Hematopoietic multipotent progenitor cell treated with erythropoietin and hydrocortisone succinate and interleukin-3 and kit ligand, for 6 days (in vitro differentiated cells): ENCODE measurements at places on chromosomes 7 and 10.

DNA sequence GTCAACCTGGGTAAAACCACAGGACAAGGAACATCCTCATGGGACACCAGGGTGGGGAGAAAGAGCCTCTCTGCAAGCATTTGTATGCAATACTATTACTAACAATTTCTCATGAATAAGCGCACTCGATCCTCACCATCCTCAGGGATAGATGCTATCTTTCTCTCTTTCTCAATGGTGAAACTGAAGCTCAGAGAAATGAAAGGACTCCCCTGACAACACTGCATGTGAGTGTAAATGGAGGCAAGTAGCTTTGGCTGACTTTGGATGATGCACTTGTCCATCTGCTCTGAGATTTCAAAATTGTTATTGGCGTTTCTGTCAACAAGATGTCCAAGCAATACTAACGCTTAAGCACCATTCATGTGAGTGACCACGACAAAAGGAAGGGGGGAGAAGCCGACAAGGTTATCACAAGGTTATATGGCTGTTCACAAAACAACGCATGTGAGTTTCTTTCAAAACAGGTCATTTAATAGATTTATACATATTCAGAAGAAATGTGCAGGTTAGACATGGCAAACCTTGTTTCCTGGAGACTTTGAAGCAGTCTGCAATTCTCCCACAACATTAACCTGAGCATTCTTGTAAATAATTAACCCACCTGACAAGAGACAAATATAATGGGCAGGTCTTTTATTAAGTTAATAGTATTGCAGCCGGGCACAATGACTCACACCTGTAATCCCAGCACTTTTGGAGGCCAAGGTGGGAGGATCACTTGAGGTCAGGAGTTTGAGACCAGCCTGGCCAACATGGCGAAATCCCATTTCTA, 54.0 kb downstream of the IFIT5 start:
- no peak for DNase-seq

DNA sequence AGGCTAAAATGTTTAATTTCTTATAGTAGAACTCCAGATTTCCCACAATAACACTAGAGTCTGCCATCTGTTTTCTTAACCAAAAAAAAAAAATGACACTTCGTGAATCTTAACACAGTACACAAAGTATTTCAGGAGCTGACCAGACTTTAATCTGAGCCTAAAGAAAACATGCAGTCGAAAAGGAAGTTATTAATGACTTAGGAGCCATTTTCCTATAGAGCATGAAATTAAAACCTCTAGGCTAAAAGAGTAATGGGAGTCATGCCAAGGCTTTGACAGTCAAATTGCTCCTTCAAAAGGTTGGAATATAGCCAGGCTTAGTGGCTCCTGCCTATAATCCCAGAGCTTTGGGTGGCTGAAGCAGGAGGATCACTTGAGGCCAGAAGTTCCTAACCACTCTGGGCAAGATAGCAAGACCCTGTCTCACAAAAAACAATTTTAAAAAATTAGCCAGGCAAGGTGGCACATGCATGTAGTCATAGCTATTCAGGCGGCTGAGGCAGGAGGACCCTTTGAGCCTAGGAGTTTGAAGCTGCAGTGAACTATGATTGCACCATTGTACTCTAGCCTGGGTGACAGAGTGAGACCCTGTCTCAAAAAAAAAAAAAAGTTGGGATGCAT, 13.6 kb downstream of the MICU1 start:
- DNase-seq = no peak

DNA sequence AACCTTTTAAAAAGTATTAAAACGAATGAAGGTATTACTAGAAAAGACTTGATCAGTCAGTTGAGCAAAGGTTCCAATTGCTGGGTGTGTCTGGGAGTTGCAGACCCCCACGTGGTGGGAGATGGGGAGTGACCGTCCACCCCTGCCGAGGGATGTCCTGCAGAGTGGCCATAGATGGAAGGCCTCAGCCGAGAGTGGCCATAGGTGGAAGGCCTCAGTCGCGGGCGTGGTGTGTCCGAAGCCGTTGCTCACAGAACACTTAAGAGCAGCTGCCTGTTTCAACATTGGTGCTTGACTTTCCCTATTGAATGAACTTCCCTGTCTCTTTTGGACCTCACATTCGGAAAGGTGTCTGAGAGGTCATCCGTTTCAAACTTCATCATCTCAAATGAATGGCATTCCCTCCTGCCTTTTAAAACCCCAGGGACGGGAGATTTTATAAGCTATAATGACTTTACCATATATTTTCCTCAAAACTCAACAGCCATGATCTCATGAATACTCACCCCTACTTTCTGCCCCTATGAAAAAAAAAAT, 69.4 kb downstream of the CAMK1D start:
- DNase-seq = no peak

- no peak for DNase-seq
These were observed 270.8 kb upstream of the FZD8 start for GRCh38 chr10:35912615-35913569.

DNA sequence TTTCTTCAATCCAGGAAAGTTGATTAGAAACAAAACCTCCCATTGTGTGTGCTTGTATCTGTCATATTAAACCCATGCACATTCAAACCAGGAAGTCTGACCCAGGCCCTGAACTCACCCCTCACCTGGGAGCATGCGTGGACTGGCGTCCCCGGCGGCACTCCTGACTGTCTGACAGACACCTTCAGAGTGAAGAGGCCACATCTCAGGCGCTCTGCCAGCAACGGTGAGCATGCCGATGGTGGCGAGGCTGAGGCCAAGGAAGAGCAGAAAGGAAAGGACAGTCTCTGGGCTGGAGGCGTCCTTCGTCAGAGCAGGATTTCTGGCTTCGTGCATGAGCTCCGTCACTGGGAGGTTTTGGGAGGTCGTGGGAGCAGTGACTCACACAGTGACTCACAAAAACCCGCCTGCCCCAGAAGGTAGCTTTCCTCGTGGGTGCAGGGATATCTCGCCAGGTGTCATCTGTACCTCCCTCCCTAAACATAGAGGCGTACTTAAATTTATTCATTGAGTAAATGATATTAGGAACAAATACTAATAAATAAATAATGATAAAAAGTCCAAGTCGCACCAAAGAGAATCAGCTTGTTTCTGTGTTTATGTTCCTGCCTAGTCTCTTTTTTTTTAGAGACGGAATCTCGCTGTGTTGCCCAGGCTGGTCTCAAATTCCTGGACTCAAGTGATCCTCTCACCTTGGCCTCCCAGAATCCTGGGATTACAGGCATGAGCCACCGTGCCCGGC, 13.5 kb downstream of the IQCE start:
- DNase-seq = no peak

GRCh38 chr7:101559586-101559985, 69.5 kb downstream of the MYL10 start:
- DNase-seq = no peak

DNA sequence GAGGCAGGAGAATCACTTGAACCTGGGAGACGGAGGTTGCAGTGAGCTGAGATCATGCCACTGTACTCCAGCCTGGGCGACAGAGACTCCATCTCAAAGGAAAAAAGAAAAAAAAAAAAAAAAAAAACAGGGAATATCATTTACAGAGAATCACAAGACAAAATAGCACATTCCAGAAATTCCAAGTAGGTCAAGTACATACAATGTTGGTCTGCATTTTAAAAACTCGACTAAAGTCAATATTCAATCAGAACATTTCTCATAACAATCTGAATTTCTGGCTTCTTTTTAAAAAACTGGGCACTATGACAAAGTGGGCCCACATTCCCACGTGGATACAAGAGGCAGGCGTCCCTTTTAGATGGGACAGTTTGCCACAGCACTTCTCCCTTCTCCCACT, 12.8 kb downstream of the ZC3HAV1L start:
- DNase-seq = no peak

- no peak for DNase-seq
These were observed 1176.6 kb upstream of the AUTS2 start for GRCh38 chr7:68421712-68422111.

DNA sequence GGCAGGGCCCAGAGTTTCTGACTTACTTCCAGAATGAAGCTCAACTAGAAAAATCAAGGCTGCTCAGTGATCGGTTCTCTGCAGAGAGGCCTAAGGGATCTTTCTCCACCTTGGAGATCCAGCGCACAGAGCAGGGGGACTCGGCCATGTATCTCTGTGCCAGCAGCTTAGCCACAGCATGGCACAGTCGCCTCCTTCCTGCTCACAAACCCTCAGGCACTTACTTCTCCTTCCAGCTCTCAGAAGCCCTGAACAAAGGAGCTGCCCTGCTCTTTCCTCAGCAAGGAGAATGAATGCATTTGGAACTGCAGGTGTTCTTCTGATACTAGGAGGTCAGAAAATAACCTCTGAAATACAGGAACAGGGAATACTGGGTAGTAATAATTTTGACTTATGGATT, 219.7 kb upstream of the PRSS1 start:
- no peak for DNase-seq

DNA sequence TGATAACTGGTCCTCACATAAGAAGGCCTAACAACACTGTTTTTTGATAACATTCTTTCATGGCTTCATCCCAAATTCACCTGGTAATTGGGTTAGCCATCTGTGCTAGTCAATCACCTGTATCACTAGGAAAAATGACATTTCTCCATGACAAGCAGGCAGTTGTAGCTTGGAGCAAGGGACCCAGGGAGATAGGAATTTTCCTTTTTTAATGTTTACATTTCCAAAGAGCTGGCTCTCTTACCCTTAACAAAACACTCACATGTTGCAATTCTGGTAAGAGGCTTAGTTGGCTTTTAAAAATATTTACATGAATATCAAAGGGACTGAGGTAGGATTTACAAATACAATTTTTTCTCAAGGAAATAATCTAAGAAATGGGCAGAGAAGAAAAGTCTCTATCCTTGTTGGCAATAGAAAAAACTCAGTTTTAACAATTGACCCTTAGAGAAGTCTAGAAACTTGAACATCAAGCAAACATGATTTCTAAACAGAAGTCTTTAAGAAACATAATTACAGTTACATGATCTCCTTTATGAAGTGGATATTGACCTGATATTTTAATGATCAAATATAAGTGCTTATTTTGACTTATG, 16.1 kb upstream of the AKR1C1 start:
- DNase-seq = no peak

- DNase-seq = no peak
These were observed 17.3 kb downstream of the VWDE start for GRCh38 chr7:12386313-12386740.

DNA sequence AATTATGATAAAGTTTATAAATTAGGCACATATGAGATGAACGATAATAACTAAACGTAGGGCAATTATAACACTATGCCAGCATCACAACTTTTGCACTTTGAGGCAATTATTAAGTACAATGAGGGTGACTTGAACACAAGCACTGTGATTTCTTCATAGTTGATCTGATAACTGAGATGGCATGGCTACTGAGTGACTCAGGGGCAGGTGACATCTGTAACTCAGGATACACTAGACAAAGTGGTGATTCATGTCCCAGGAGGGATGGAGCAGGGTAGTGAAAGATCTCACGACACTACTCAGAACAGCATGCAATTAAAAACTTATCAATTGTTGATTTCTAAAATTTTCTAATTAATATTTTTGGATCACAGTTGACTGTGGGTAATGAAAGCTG, 98.3 kb upstream of the ARHGAP21 start:
- DNase-seq = no peak

- no peak for DNase-seq
These were observed 163.5 kb upstream of the TCERG1L start for GRCh38 chr10:131475043-131475442.

DNA sequence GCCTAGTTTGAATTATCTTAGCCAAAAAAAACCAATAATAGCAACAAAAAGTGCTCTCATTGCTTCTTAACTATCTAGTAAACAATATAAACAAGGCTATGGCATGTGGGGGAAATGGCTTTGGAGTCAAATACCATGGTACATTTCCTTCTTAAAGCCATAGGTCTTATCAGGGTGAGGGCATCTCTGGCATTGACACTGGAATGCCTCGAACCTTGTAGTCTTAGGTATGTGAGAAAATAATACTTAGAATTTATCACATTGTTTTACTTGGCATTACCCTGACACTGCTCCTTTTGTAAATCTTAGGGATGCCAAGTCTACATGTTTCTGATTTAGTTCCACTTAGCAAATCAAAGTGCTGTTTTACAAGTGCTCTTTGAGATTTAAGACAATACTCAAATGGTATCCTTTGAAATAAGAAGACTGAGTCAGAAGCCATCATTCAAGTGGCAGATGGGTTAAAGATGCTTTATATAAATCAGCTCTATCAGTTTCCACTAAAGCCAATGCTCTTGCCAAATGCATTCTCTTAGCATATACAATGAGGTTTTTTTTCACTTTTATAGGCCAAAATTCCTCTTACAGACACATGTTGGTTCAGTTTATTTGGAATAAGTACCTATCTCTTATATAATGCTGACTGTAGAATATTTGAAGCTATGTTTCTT, 155.2 kb downstream of the HPSE2 start:
- DNase-seq = no peak
